ENCODE measurements at places on chromosomes 2 and 18.

- peak; percentile 32 for DNase-seq
These were observed 148.7 kb downstream of the CALCRL start for GRCh38 chr2:187299122-187299906.

DNA sequence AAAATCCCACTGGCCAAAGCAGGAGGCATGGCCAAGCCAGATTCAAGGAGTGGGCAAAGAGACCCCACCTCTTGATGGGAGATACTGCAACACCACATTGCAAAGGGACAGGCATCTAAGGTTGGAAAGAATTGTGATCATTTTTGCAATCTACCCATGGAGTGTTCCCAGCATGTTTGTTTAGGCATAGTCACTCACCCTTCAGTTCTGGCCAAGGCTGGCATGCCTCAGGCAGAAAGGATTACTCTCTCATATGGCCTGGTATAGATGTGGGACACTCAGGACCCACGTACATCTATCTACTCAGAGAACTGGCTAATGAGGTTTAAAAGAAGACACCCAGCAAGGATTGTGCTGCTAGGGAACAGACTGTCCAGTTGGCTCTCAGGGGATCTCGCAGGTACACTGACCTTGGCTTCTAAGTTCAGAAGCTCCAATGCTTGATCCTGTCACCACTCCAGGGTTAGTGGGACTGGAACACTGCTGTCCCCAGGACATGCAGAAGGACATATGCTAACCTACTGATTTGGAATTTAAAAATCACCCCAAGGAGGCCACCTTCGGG is 183.7 kb downstream of the KLHL29 start:
- no peak for DNase-seq

DNA sequence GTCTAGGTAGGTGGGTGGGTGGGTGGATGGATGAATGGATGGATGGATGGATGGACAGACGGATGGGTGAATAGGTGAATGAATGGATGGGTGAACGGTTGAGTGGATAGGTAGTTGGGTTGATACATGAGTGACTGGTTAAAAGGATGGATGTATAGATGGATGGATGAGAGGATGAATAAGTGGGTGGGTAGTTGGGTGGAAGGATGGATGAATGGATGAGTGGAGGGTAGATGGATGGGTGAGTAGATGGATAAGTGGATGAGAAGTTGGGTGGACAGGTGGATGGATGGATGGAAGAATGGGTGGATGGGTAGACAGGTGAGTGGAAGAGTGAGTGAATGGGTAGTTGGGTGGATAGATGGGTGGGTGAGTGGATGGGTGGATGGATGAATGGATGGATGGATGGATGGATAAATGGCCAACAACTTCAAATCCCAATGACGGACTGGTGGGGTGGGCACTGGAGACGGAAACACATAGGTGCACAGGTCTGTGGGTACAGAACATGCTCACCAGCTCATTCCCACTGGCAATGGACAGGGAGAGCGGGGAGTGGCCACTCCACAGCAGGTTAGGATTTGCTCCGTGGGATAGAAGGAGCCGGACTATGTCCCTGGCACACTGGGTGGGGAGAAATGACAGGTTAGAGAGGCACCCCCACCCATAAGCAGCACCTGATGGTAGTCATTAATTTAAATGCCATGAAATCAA is 48.8 kb downstream of the ANKMY1 start:
- no peak for DNase-seq

GRCh38 chr2:237475704-237476141 is 11.3 kb upstream of the MLPH start:
- peak; percentile 35 for DNase-seq

GRCh38 chr2:196513796-196514526 is 125.6 kb upstream of the CCDC150 start:
- DNase-seq: no peak

DNA sequence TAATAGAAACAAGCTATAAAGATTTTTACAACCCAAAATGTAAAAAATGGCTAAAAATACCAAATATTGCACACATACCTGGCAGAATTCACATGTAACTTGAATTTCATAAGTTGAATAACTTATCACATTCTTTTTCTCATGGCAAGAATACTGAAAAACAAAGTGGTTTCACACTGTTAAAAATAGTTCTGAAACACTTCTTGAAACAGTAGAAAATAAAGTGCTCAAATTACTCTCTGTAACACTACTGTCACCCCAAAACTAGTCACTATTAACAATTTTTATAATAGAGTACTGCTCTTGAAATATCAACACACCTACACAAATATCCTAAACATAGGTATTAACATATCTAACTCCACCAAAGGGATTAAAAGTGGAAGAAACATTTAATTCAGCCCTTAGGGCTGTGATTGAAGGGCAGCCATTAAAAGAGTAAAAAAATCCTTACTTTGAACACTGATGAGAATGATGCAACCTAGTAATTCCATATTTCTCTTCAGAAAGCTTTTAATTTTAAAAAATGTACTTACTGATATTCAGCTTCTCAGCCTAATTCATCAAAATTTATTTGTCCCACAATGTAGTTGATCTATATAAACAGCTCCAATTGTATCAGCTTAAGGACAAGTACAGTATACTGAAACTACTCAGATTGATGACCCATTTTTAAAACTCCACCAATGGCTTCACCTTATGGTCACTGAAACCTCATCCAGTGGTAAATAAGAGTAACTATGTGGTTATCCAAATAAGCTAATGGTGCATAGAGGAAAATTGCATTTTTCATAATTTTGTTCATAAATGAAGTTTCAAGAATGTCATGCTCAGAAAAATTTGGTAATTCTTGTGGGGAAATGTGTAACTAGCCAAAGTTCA is 31.4 kb downstream of the ATF2 start:
- DNase-seq: no peak

- DNase-seq: no peak
These were observed 65.1 kb upstream of the SLC66A3 start for GRCh38 chr2:11090187-11090586.

DNA sequence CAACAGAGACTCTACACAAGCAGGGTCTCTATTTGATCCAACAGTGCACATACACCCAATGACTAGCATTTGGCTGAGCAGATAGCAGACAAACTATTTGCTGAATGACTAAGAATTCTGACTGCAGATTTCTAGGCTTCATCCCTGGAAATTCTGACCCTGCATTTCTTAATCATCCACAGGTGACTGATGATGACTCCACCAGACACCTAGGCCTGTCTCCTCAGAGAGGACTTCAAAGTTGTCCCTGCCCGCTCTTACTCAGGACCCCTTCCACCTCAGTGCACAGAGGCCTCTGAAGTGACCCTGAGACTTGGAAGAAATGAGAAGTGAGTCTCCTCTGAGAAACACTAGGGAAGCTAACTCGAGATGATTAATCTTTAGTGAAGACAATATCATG is 51.3 kb downstream of the SEPTIN10 start:
- DNase-seq: no peak

DNA sequence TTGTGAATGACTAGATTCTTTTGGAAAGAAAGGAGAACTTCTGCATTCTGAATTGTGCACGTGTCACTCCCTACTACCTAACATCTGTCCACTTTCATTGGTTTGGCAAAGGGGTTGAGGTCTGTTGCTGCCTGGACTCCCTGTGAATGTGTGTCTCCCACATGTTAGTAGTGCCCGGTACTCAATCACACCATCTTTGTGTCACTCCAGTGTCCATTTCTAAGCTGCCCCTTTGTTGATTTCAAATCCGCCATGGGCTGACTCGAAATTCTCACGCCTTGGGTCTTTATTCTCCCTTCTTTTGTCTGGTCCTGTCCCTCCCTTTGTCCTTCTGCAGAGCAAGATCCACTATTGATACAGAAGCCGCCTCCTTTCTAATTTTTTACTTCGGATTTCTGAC is 7.5 kb downstream of the DPYSL5 start:
- DNase-seq: no peak

- DNase-seq: no peak
These were observed 5.7 kb downstream of the NCKAP5 start for GRCh38 chr2:133562558-133562957.

GRCh38 chr18:23141104-23141999 is 6.1 kb downstream of the CABLES1 start:
- DNase-seq: peak; percentile 79
